NCI-H2171 (cell line): ENCODE measurements at places on chromosomes 4 and X.

GRCh38 chr4:19130866-19131265 lies 1109.3 kb upstream of the LCORL start:
- no peak for DNase-seq

DNA sequence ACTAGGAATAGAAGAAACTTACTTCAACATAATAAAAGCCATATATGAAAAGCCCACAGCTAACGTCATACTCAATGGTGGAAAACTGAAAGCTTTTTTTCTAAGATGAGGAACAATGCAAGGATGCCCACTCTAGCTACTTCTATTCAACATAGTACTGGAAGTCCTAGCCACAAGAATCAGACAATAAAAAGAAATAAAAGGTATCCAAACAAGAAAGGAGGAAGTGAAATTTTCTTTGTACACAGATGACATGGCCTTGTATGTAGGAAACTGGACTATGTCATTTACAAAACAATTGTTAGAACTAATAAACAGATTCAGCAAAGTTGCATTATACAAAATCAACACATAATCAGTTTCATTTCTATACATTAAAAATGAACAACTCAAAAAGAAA lies 25.5 kb upstream of the NXT2 start:
- DNase-seq: no peak

- no peak for DNase-seq
Observed at GRCh38 chr4:45985038-45985437, 138.8 kb downstream of the GABRG1 start.

DNA sequence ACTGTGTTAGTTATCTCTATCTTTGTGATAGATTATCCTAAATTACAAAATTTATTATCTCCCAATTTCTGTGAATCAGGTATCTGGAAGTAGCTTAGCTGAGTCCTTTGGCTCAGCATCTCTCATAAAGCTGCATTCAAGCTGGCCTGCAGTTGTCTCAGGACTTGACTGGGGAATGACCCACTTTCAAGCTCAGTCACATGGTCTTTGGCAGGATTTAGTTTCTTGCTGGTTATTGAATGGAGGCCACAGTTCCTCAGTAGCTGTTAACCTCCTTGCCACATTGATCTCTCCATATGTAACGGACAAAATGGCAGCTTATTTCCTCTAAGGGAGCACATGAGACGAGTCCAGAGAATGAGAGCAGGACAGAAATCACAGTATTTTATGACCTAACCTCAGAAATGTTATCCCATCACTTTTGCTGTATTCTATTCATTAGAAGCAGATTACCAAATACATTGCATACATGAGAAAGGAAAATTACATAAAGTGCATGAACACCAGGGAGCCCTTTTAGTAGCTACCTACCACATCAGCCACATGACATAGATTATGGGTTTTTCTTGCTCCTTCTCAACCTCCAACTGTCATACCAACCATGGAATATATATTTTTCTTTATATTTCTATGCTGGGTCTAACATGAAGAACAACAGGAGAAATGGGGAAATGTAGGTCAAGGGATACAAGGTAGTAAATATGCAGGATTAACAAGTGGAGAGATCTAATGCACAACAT lies 730.1 kb downstream of the CCSER1 start:
- DNase-seq: no peak

- DNase-seq: no peak
Observed at GRCh38 chr4:26298198-26298947, 22.4 kb upstream of the RBPJ start.

GRCh38 chr4:38601244-38601915 lies 62.6 kb upstream of the KLF3 start:
- no peak for DNase-seq

DNA sequence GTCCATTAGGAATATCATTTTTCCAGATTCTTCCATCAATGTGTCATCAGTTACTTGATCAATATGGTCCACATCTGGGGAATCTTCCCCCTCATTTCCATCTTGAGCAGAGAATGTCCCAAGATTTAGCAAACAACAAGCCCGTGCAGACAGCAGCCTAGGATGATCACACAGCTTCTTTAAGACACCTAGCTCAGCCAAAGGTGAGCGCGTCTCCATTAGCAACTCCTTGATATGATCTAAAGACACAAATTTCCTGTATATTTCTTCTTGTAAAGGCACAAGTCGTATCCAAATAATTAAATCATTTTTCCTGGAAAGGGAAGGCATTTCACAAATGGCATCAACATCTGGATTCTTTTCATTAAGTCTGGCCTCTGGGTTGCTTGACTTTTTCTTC lies 25.8 kb downstream of the PIN4 start:
- no peak for DNase-seq

GRCh38 chrX:125108921-125109320 lies 210.8 kb upstream of the TEX13C start:
- no peak for DNase-seq
